ENCODE measurements at places on chromosomes 7 and 10. TPM values are rescaled to one million over a fixed set of nuclear protein-coding genes. Genes with fewer than 3 reads are reported as not detected.

GRCh38 chr7:149772956-149773434 is 393 bp downstream of the ZNF467 start:
- no peak overlapping the region for H3K27ac ChIP-seq
- peak; percentile 31 for DNase-seq
- H3K4me3 ChIP-seq, result peak overlapping the region; percentile 48
- peaks cover 22% of the 10 kb centered on the region for H3K27me3 ChIP-seq
- no peaks in the 10 kb centered on the region for H3K36me3 ChIP-seq
- peaks cover 6% of the 10 kb centered on the region for H3K4me1 ChIP-seq

GRCh38 chr7:99465421-99465768 is 572 bp downstream of the ATP5MF start:
- H3K36me3 ChIP-seq, result peaks cover 26% of the 10 kb centered on the region
- no peak for DNase-seq

- no peak for DNase-seq
- no peak overlapping the region for H3K27ac ChIP-seq
- no peaks in the 10 kb centered on the region for H3K36me3 ChIP-seq
- H3K4me3 ChIP-seq, result no peak overlapping the region
- H3K27me3 ChIP-seq, result no peaks in the 10 kb centered on the region
These were observed 179.3 kb downstream of the ARHGAP12 start for GRCh38 chr10:31749301-31749700.

- peaks cover 14% of the 10 kb centered on the region for H3K36me3 ChIP-seq
- H3K27me3 ChIP-seq, result peaks cover 23% of the 10 kb centered on the region
- peaks cover 38% of the 10 kb centered on the region for H3K4me1 ChIP-seq
- peak within 1 kb of the TSS; percentile 96 for H3K27ac ChIP-seq
- H3K4me3 ChIP-seq, result peak within 1 kb of the TSS; percentile 98
These were observed at the start of gene HIPK2 for GRCh38 chr7:139777948-139778841. Gene HIPK2, minus strand, starts transcription at chr7:139777998. Its CDS starts 375 bp downstream, at chr7:139777623.

DNA sequence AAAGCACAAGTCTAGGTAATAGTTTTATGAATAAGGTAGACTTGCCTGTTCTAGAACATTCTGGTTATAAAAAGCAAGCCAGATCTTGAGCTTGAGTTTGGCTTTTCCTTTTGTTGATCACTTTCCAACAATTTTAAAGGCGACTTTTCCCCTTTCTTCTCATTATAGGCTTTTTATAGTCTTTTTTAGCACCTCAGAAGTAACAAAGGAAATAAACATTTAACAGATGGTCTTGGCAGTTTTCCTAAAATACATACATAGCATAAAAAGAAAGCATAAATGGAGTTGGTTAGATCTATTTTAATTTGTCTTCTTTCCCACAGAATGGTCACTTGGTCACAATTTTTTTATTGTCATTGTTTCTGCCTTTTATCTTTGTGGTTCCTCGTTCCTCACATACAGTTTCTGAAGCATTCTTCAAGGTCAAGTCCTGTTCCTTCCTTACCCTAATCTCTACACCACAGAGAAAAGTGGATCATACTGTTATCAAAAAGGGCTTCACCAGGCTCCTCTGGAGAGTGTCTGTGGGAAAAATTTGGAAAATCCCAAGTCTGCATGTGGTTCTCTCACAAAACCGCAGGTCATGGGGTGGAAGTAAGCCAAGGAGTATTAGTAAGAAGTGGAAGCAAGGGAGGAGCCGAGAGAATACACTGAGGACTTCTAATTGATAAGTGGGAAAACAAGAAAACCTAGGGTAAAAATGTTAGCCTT is 31.3 kb downstream of the THNSL1 start:
- H3K4me3 ChIP-seq, result no peak overlapping the region
- no peaks in the 10 kb centered on the region for H3K4me1 ChIP-seq
- DNase-seq, result no peak
- H3K27me3 ChIP-seq, result peaks cover 24% of the 10 kb centered on the region
- no peak overlapping the region for H3K27ac ChIP-seq

DNA sequence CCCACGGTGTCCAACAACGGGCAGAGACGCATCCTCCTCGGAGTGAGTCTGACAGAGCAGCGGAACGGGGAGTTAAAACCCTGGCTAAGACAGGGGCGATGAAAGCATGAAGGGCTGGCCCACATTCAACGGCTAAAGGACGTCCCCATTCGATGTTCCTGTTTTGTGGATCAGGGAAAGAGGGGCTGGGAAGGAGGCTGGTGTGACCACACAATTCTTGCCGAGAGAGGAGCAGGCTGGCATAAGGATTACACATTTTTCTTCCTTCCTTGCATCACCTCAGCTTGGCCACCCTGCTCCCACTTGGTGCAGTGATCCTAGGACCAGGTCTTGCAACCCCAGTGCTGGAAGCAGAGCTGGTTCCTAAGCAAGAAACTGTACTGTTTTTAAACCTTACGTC is 67.7 kb downstream of the GNA12 start:
- H3K27ac ChIP-seq, result no peak overlapping the region
- H3K27me3 ChIP-seq, result no peaks in the 10 kb centered on the region
- peaks cover 7% of the 10 kb centered on the region for H3K36me3 ChIP-seq
- H3K4me3 ChIP-seq, result no peak overlapping the region
- peaks cover 13% of the 10 kb centered on the region for H3K4me1 ChIP-seq

- no peak overlapping the region for H3K27ac ChIP-seq
- H3K36me3 ChIP-seq, result no peaks in the 10 kb centered on the region
- peaks cover 32% of the 10 kb centered on the region for H3K27me3 ChIP-seq
- H3K4me3 ChIP-seq, result no peak overlapping the region
- H3K4me1 ChIP-seq, result peaks cover 8% of the 10 kb centered on the region
- DNase-seq, result no peak
These were observed 2.4 kb downstream of the GNG11 start for GRCh38 chr7:93923942-93924341.

MRC1 gene
- not detected for total RNA-seq

PRR15 gene
- not detected for total RNA-seq
